ACHN (cell line): ENCODE measurements at places on chromosomes 2 and 18.

- no peak for DNase-seq
Measured at GRCh38 chr18:79372461-79372860, 23.3 kb upstream of the NFATC1 start.

- DNase-seq: peak; percentile 20
Measured at GRCh38 chr2:188598551-188598950, 306.9 kb downstream of the GULP1 start.

DNA sequence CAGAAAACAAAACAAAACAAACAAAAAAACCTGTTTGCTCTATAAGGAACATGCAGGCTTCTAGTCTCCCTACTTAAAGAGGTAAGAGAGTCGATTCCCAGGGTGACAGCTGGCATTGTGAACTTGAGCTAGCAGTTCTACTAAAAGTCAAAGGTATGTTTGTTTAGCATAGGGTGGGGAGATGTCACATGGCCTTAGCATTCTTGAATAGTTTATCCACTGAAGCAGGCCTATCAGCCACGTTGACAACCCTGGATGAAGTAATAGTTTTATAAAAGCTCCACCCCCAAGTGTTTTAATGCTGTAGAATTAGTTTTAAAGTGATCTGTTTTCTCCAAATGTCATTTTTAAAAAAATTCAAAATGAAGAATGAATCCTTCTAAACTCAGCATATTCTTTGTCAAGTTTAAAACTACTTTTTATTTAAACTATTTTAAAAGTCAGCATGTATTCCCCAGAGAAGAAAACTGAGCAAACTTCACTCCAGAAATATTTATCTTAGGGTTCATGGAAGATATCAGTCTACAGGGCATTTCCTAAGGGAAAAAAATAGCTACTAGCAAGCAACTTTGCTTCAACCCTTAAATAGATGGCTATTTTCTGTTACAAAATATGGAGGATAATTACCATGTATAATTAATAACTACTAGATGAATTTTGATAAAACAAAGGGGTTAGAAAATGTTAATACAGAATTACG, 1.7 kb downstream of the MYOM1 start:
- DNase-seq: no peak

- no peak for DNase-seq
Measured at GRCh38 chr2:60875520-60875919, 5.9 kb upstream of the REL start.

DNA sequence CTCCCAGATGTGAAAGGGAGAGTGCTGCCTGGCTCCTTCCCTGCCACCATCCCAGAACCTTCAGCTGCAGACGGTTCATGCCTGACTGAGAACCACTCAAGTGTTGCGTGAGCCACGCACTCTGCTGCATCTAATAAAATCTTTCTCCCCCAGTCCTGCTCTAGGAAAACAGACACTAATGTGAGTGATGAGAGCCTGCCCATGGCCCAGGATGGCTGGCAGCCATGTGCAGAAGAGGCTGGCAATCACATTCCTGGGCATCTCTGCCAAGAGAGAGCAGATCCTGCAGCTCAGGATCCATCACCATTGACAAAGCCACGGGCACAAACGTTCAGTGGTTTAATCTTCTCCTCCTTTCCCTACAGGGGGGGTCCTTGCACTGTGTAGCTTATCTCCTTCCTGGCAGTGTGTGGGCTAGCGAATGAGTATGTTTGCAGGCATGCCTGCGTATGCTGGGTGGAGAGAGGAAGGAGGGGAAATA, 477.5 kb downstream of the SLC4A3 start:
- peak; percentile 92 for DNase-seq

DNA sequence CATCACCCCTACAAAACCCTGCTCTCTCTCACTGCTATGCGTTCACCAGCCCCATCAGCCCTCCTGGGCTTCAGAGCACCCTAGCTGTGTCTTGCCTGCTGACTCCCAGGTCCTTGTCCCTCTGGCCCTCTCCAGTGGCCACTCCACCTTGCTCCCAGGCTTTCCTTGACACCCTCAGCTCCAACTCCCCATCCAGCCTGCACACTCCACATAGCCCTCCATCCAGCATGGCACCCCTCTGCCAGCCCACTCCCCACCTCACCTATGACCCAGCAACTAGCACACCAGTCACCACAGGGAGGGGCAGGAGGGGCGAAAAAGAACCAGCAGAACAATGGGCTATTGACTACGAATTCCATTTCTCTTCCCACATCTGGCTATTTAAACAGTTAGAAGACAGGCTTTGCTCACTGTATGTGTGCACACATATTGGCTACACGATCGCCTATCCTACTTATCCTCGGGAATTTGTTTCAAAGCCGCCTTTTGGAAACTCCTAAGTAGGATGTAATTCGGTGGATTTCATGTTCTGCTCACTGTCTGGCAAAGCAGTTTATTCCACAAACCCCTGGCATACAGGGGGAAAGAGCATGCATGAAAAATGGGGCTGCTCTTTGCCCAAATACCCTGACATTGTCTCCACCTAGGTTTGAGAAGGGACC, 195.3 kb downstream of the SMAD2 start:
- no peak for DNase-seq

DNA sequence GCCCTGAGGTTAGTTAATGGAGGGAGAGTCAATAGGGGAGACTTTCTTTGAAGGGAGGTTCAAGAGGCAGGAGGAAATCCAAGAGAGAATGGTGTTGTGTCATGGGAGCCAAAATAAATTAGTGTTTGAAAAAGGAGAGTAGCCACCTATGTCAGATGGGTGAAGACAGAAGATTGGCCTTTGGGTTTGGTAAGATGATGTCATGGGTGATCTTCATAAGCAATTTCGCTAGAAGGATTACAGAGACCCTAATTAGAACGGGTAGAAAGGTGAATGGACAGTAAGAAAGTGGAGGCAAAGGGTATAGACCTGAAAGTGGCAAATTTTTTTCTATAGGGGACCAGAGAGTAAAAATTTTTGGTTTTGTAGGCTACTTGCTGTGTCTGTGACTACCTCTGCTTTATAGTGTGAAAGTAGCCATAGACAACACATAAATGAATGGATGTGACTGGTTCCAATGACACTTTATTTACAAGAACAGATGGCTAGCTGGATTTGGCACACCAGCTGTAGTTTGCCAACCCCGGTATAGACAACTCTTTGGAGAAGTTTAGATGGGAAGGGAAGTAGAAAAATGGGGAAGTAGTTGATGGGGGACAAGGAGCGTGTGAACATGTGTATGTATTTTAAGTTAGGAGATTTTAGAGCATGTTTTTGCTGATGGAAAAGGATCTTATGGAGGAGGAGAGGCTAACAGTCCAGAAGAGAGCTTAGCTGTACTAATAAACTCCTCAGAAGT, 9.3 kb downstream of the STAMBP start:
- no peak for DNase-seq

DNA sequence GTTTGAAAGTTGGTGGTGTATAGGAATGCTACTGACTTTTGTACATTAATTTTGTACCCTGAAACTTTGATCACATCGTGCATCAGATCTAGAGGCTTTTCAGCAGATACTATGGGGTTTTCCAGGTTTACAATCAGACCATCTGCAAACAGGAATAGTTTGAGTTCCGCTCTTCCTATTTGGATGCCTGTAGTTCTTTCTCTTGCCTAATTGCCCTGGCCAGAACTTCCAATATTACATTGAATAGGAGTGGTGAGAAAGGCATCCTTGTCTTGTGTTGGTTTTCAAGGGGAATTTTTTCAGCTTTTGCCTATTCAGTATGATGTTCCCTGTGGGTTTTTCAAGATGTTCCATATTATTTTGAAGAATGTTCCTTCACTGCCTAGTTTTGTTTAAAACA, 633.5 kb downstream of the KCNJ3 start:
- no peak for DNase-seq

GRCh38 chr2:128372621-128373341, 54.1 kb upstream of the HS6ST1 start:
- no peak for DNase-seq
